Heart left ventricle (tissue), 16 donors: ENCODE measurements at places on chromosomes 1 and 21.

- DNase-seq: no peak
These were observed 391.8 kb downstream of the DISC1 start for GRCh38 chr1:232018231-232019025.

DNA sequence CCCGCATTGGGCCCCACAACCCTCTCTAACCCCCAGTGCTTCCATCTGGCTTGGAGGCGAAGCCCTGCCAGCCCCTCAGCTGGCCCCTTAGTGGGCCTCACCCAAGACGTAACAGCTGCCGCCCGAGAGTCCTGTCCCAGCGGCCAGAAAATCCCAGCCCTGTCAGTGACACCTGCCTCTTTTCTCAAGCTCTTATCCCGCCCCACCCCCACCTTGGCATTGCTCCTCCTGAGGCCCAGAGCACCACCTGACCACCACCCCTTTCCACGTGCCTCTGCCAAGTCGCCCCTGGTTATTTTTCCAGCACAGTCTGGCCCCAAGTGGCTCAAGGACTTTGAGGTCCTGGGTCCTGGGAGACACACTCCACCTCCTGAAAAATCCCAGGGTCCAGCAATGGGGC lies 5.9 kb upstream of the CTRC start:
- no peak for DNase-seq

- DNase-seq: no peak
These were observed 2.3 kb upstream of the SMIM1 start for GRCh38 chr1:3770047-3770765.

DNA sequence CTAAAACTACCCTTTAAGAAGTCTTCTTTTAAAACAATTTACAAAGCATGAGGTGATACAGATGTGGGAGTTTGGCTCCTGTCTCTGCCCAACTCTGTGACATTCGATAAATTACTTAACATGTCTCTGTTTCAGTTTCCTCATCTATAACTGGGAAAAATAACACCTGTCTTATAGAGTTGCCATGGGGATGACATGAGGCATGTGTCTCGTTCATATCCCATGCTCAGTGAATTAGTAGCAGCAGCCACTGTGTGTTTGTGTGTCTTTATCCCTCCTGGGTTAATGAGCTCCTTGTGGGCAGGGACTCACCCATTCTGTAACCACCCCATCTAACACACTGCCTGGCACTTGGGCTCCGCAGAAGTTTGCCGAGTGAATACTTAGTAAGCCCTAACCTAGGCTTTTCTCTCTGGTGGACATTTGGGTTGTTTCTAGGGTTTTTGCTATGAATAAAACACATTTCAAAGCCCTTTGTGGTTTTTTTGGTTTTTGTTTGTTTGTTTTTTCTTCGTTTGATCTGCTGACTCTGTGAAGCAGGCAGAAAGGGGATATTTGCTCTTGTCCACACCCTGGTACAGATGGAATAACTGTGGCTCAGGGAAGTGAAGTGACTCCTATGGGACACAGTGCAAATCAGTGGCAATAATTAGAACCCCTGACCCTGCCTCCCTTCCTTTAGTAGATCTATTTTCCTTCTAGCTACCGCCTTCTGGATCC lies 797 bp upstream of the KCNJ9 start:
- DNase-seq: no peak

DNA sequence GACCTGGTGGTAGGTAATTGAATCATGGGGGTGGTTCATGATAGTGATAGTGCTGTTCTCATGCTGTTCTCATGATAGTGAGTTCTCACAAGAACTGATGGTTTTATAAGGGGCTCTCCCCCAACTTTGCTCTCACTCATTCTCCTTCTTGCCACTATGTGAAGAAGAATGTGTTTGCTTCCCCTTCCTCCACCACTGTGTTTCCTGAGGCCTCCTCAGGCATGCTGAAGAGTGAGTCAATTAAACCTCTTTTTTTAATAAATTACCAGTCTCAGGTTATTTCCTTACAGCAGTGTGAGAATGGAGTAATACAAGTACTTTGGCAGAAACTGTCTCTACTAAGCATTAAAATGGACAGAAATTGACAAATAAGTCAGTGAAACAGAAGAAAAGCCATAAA lies 21.6 kb downstream of the RAB3GAP2 start:
- DNase-seq: no peak

GRCh38 chr1:9128520-9129265 lies at the start of gene GPR157:
GPR157 (minus strand) TSS chr1:9129102; CDS start chr1:9129027, 75 bp downstream.
- peak; percentile 90 for DNase-seq

GRCh38 chr1:7290971-7291970 lies 479.8 kb upstream of the VAMP3 start:
- DNase-seq: peak; percentile 74
